ENCODE measurements at places on chromosomes 7 and 10.

DNA sequence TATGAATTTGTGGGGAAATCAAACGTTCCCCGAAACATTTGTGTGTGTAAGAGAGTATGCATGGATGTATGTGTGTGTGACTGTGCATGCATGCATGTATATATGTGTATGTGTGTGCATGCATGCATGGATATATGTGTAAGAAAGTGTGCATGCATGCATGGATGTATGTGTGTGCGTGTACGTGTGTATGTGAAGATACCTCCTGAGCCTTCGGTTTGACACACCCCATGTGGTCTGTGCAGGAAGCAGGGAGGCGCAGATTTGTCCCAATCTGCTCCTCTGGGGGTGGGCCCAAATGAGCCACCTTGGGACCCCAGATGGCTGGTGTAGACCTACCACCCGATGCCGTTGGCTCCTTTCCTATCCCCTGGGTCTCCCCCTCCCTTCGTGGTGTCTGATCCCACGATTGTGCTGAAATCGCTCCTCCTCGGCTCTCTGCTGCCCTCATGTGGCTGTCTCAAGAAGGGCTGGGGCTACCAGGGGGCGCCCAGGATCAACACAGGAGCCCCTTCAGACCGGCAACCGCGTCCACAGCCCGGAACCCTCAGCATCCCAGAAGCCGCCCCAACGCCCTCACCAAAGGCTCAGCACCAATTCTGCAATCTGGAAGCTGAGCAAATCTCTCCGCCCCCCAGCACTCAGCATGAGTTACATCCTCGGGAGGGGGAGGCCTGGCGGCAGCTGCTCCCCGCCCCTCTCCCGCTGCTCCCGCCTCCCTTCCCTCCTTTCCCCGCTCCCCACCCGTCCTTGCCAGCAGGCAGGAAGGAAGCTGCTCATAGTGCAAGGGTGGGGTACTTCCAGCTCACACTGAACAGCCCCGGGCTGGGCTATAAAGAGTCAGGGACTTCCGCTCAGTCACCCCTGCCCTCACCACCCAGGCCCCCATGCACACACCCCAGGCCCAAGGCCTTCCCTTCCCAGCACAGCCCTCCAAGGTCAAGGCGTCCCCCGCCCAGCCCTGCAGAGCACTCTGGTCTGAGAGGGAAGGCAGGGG lies 2.3 kb upstream of the NOS3 start:
- DNase-seq = peak; percentile 77

DNA sequence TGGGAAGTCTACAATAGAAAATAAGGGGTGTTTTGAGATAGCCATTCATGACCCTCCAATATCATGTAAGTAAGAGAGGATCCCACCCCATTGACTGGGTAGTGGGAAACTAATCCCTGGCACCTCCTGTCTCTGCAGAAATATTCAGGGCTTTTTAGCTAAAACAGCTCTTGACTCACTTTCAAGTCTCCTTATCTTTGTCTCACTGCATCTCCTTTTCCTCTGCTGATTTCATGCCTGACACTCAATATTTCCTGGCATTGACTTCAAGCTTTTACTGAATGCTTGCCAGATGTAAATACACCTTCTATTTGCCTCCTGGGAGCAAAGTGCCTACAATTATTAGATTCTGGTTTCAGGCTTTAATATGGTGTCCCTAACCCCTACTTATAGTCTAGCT lies 57.1 kb downstream of the CHRM2 start:
- no peak for DNase-seq

- DNase-seq = no peak
Observed at GRCh38 chr7:123687161-123687560, 31.5 kb downstream of the LMOD2 start.

- DNase-seq = no peak
Observed at GRCh38 chr10:36716291-36716690, 409.1 kb upstream of the ANKRD30A start.

GRCh38 chr7:7157887-7158271 lies 24.5 kb upstream of the C1GALT1 start:
- DNase-seq = no peak

DNA sequence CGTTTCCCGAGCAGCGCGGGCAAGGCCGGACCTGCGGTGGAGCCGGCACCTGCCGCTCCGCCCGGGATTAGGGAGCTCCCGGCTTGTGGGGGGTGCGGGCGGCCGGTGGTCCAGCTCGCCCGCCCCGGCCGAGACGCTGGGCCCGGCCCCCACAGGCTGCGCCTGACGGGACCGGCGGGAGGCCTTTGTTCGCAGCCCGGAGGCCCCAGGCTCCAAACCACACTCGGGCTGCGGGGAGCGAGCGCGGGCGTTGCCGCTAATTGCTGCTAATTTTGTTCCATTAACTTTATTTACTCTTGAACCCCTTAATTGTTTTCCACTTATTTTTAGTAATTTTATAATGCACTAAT lies 9.6 kb downstream of the UNCX start:
- DNase-seq = no peak

DNA sequence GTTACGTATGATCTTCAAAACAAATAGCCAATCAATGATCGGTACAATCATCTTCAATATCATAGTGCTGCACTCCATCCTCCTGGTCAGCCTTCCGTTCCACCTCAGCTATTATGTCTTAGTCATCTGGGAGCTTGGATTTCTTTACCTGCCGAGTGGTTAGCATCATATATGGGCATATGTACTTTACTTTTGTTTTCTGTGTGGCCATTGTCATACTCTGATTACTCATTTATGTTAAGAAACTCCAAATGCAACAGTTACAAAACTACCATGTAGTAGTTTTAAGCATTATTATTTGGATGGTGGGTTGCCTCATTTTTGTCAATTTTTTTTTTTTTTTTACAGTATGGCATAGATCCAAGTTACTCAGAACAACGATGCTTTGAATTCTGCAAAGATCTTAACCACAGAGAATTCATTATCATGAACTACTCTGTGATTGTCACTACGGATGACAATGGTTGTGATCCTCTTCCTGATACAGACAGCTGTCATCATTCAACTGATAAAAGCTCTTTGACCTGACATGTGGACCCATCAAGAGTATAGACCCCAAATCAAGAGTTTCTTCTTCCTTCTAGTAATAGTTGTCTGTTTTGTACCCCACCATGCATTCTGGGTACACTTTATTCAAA lies 52.1 kb upstream of the NME8 start:
- no peak for DNase-seq

GRCh38 chr10:133211959-133212852 lies 17.8 kb upstream of the UTF1 start:
- no peak for DNase-seq

Data from activated CD4-positive, CD25-positive, alpha-beta regulatory T cell treated with anti-CD3 and anti-CD28 coated beads, Interleukin-2, amount 50 U/mL, for 72 hours (primary cell).